ENCODE measurements at places on chromosomes 12 and 14. TPM values are rescaled to one million over a fixed set of nuclear protein-coding genes. Genes with fewer than 3 reads are reported as not detected.

DNA sequence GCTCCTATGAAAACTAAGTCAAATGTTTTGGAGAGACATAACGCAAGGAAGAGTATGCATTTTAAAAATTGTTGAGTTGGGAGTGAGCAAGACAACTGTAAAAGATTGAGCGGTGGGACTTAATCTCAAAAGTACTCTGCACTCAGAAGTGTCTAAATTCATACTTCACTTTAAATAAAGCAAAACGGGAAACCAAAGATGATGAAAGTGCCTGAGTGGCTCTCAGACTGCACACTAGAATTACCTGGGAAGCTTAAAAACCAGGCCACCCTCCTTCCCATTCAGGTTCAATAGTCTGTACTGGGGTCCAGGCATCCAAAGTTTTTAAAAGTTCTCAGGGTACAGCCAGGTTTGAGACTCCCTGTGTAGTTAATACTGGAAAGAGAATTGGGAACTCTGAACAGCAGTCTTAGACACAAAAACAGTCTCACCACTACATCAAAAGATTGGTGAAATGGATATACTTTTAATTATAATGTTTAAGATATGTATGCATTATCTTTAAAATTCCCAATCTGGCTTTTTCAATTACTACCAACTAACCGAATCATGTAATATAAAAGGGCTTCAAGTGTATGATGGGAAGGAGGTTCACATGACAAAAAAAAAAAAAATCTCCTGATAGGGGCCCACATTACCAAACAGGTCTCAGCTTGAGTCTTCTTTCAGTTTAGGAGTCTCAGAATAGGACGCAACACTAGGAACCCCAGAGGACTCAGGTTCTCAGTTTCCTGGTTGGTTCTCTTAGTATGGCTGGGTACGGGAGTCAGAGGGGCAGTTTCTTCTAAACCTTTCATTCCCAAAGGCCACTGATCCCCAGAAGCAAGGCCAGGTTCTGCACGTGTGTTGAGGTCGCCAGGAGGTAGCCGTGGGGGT lies 1.0 kb downstream of the HOMEZ start:
- peak overlapping the region; percentile 93 for H3K27ac ChIP-seq
- H3K4me1 ChIP-seq: no peaks in the 10 kb centered on the region
- H3K4me3 ChIP-seq: peak overlapping the region; percentile 95
- no peaks in the 10 kb centered on the region for H3K27me3 ChIP-seq
- H3K36me3 ChIP-seq: no peaks in the 10 kb centered on the region

DNA sequence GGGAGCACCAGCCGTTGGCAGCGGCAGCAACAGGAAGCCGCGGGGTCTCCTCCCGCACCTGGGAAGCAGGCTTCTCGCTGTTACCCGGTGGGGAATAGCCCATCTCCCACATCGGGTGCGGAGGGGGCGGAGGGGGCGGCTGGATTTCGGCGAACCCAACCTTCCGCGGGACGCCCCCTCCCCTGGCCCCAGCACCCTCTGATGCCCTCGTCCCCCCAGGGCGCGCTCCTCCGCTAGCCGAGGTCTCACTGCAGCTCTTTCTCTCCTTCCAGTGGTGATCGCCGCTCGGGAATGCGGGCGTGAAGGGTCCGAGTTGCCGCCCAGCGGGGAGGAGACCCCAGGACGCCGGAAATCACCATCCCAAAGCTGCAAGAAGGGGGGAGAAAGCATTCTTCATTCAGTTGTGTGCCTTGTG lies 303 bp downstream of the SAMD4A start:
- peaks cover 21% of the 10 kb centered on the region for H3K4me1 ChIP-seq
- no peak for DNase-seq
- H3K27me3 ChIP-seq: no peaks in the 10 kb centered on the region
- peak overlapping the region; percentile 90 for H3K27ac ChIP-seq
- H3K4me3 ChIP-seq: peak overlapping the region; percentile 76

DNA sequence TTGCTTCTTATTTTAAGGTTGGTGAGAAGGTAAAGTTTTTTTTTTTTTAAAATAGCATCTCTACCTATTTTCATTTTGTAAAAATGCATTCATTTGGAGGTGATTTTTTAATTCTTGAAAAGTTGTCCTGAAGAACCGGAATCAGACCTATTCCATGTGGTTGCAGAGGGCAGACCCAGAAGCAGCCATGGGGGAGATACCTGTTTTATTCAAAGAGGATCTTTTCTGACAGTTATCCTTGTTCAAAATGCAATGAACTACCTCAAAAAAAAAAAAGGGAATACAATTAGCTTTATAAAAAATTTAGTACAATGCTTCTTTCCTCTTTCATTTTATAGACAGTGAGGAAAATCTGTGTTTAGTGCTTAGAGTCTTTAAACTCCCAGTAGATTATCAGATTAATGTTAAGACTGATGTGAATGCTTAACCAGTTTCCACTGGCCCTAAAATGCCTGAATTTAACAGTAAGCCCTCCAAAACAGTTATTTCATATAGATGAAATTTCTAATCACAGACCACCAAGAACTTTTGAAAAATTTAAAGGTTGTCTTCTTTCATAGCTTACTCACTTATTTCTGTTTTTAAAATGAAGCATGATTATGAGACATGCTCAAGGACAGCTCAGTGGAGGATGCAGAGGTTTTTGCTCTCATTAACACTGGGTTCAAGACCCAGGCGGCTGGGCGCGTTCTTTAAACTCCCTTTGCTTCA lies 8.6 kb upstream of the NEMF start:
- no peaks in the 10 kb centered on the region for H3K36me3 ChIP-seq
- no peaks in the 10 kb centered on the region for H3K27me3 ChIP-seq
- H3K27ac ChIP-seq: peak overlapping the region; percentile 99
- peaks cover 3% of the 10 kb centered on the region for H3K4me1 ChIP-seq
- DNase-seq: no peak
- peak overlapping the region; percentile 63 for H3K4me3 ChIP-seq

GRCh38 chr12:58961166-58961565 lies 40.9 kb upstream of the LRIG3 start:
- no peaks in the 10 kb centered on the region for H3K27me3 ChIP-seq
- no peaks in the 10 kb centered on the region for H3K4me1 ChIP-seq
- no peaks in the 10 kb centered on the region for H3K36me3 ChIP-seq
- DNase-seq: no peak
- H3K27ac ChIP-seq: no peak overlapping the region

The FAM186B gene
- total RNA-seq: 0.35 TPM

The MORN3 gene
- total RNA-seq: not detected

DNA sequence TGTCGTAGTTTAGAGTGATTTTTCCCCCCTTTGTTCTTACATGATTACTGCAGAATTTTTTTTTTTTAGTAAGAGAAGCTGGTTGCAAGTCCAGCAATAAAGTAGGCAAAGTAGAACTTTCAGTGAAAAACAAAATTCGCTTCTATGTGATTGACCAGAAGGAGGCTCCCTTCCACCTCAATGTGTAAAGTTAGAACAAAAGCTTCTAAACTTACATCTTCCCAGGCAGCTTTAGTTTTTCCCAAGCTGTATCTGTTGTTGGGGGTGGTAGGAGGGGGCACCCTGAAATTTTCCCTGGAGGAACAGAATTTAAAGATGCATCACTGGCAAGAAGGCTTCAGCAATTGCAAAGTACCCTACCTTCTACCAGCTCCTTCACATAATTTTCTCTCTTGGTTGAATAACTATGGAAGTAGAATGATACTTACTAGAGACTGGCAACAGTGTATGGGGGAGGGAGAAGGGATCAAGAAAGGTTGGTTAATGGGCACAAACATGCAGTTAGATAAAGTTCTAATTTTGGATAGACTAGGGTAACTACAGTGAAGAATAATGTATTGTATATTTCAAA lies 87.3 kb upstream of the E2F7 start:
- no peaks in the 10 kb centered on the region for H3K36me3 ChIP-seq
- no peak overlapping the region for H3K4me3 ChIP-seq
- no peaks in the 10 kb centered on the region for H3K4me1 ChIP-seq
- H3K27ac ChIP-seq: no peak overlapping the region

DNA sequence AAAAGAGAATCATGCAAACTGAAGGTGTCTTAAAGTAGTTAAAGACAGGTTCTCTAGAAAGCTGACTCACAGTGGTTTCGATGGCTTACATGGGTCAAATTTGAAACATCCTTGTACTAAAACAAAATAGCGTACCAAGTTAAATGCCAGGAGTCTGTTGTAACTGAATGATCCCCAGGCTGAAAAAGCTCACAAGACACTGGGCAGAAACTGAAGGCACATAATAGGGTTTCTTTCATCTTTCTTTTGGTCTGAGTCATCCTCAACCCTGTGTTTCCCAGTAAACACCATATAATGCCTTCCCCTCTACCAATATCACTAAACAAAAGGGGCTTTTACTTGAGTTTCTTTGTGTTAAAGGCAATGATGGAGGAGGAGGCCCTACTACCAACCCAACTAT lies 12.8 kb downstream of the ZFYVE1 start:
- DNase-seq: no peak
- H3K36me3 ChIP-seq: no peaks in the 10 kb centered on the region
- no peaks in the 10 kb centered on the region for H3K4me1 ChIP-seq

DNA sequence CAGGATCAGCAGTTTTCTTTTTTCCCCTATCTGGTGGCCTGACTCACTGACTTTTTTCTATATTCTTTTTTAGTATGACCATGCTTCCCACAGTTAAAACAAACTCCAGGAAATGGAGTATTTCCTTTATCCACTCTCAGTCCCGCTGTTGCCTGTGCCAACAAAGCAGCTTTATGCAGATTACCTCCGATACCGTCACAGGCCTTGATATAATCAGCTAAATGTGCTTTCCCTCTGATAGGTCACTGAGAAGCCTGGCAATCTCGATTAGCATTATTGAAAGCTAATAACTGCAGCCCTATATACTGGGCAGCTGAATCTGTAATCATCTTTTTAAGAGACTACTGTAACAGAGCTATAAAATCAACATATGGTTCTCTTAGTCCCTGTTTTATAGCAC lies 243.6 kb downstream of the KIF21A start:
- no peak overlapping the region for H3K27ac ChIP-seq
- no peaks in the 10 kb centered on the region for H3K4me1 ChIP-seq
- no peak overlapping the region for H3K4me3 ChIP-seq
- no peak for DNase-seq
- H3K36me3 ChIP-seq: no peaks in the 10 kb centered on the region
- no peaks in the 10 kb centered on the region for H3K27me3 ChIP-seq

GRCh38 chr12:28828318-28828717 lies 320.8 kb upstream of the FAR2 start:
- no peak for DNase-seq
- no peaks in the 10 kb centered on the region for H3K27me3 ChIP-seq
- H3K27ac ChIP-seq: no peak overlapping the region
- H3K4me1 ChIP-seq: no peaks in the 10 kb centered on the region
- no peaks in the 10 kb centered on the region for H3K36me3 ChIP-seq

GRCh38 chr12:94144781-94145180 lies 3.6 kb upstream of the PLXNC1 start:
- H3K36me3 ChIP-seq: no peaks in the 10 kb centered on the region
- no peaks in the 10 kb centered on the region for H3K27me3 ChIP-seq
- DNase-seq: no peak
- no peak overlapping the region for H3K27ac ChIP-seq
- no peak overlapping the region for H3K4me3 ChIP-seq

The TMCC3 gene
- 31.5 TPM for total RNA-seq

The TAS2R10 gene
- not detected for total RNA-seq

- no peaks in the 10 kb centered on the region for H3K27me3 ChIP-seq
- peak overlapping the region; percentile 70 for H3K27ac ChIP-seq
- no peak for DNase-seq
- H3K4me1 ChIP-seq: no peaks in the 10 kb centered on the region
Measured at GRCh38 chr14:49921401-49921800, 28.5 kb downstream of the ARF6 start.

GRCh38 chr12:82124711-82125380 lies 233.3 kb downstream of the CCDC59 start:
- no peak overlapping the region for H3K27ac ChIP-seq
- DNase-seq: no peak
- no peaks in the 10 kb centered on the region for H3K36me3 ChIP-seq
- no peaks in the 10 kb centered on the region for H3K27me3 ChIP-seq
- H3K4me1 ChIP-seq: no peaks in the 10 kb centered on the region
- H3K4me3 ChIP-seq: no peak overlapping the region

GRCh38 chr14:44374906-44375305 lies 132.2 kb downstream of the FSCB start:
- no peaks in the 10 kb centered on the region for H3K4me1 ChIP-seq
- no peak overlapping the region for H3K27ac ChIP-seq
- no peak for DNase-seq

- no peaks in the 10 kb centered on the region for H3K27me3 ChIP-seq
- no peaks in the 10 kb centered on the region for H3K4me1 ChIP-seq
- no peak overlapping the region for H3K27ac ChIP-seq
- H3K4me3 ChIP-seq: no peak overlapping the region
- H3K36me3 ChIP-seq: no peaks in the 10 kb centered on the region
Measured at GRCh38 chr12:13156277-13156676, 40.2 kb upstream of the EMP1 start.

The COCH gene
- total RNA-seq: not detected

DNA sequence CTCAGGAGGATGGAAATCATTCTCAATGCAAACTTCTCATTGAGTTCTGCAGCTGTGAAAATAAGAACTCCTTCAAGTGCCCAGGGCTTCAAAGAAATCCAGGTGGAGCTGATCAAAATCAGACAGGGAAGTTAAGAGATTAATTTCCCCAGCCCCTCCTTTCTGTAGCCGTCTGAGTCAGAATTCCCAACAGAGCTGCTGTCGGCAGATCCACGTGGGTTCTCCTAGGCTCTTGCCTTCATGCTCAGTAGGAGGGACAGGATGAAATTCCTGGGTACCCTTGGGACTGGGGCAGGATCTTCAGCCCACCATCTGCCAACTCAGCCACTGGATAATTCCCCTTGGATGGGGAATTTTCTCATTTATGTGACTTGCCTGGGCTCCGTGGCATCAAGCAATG lies 13.3 kb downstream of the TGFB3 start:
- H3K4me3 ChIP-seq: no peak overlapping the region
- no peak for DNase-seq
- H3K27me3 ChIP-seq: no peaks in the 10 kb centered on the region
- H3K4me1 ChIP-seq: no peaks in the 10 kb centered on the region

DNA sequence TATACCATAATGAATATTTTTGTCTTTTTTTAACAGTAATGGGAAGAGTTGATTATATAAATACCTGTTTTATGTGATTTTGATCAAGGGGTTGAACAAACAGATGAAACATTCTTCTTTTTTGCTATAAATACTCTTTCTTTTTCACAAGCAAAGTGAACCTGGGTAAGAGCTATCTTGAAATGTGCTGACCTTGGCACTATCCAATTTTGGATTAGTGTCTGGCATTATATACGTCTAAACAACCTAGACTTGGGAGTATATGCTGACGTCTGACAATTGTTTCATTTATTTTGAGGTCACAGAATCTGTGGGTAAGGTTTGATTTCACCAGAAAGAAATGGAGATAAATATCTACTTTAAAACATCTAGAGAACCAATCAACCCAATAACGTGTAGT lies 716.0 kb upstream of the STXBP6 start:
- no peak overlapping the region for H3K4me3 ChIP-seq
- H3K36me3 ChIP-seq: no peaks in the 10 kb centered on the region
- no peak for DNase-seq

DNA sequence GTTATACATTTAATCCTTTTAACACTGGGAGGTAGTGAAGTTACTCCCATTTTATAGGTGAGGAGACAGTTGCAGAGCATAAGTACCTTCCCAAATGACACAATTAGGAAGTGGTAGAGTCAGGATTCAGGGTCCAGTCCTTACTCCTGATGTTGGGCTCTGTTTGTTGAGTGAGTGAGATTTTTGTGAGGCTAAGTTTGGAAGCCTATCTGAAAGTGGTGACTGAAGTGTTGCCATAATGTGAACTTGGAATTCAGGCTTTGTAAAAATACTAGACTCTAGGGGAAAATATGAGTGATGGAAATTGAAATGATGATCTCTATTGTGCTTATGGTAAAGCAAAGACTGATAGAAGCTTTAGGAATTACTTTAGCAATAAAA lies 2.2 kb downstream of the NUDT4 start:
- H3K27me3 ChIP-seq: no peaks in the 10 kb centered on the region
- H3K36me3 ChIP-seq: no peaks in the 10 kb centered on the region
- H3K4me1 ChIP-seq: peaks cover 4% of the 10 kb centered on the region

Data from Peyer's patch (tissue), 4 donors.